ENCODE measurements at places on chromosomes 4 and X.

- no peak for DNase-seq
Observed at GRCh38 chr4:183765251-183765911, 106.3 kb downstream of the TRAPPC11 start.

DNA sequence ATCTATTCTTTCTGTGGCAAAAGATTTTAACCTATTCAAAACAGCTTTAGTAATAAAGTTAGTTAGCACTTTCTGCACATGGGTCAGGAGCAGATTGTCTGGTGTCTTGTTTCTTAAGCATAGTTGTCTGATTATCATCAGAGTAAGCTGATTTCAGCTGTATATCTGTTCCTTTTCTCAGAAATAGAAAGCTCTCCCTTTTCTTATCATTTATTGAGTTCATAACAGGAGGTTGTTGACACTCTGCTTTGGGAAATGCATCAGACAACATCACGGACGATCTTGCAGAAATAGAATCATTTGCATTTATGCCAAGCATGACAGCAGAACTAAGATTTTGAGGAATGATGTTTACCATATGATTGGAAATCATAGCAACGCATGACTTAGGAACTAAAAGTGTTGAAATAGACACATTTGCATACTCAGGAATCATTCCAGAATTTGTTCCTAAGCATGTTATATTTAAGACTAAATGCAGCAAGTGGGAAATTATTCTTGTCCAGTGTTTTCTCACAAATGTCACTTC is 66.7 kb downstream of the RBMX2 start:
- no peak for DNase-seq

DNA sequence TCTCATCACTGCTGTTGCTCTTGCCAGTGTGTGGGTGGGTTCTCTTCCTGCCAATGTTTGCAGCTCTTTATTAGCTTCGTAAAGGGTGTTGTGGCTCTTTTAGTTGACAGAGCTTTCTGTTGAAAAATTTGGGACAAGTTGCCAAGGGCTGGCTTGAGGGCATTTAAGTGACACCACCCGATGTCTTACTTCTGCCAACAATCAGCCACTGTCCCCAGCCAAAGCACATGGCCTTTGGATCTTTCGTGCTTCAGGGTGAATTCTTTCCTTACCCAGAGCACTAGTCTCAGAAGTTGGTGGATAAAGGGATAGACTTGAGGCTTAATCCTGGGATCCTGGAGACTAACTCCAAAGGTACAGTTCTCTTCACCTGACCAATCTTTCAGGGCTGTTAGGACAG is 113.6 kb downstream of the SOX3 start:
- no peak for DNase-seq

- DNase-seq = no peak
Observed at GRCh38 chr4:45897946-45898585, 225.8 kb downstream of the GABRG1 start.

- no peak for DNase-seq
Observed at GRCh38 chr4:105116616-105117319, 29.9 kb upstream of the TET2 start.

DNA sequence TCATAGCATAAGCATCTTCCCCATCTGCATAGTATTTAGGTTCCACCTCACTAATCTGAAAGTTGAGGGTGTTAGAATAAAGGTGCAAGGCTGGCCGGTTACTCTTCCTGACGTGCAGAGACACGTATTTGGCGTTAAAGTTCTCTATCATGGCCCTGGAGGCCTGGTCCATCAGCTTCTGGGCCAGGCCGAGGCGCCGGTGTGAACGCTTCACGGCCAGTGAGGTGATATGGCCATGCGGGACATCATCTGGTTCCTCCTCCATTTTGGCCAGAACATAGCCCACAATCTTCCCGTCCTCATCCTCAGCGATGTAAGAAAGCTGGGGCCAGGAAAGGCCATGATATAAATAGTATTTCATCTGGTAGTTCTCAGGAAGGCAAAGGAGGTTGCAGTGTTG is 425 bp downstream of the NAA11 start:
- no peak for DNase-seq

DNA sequence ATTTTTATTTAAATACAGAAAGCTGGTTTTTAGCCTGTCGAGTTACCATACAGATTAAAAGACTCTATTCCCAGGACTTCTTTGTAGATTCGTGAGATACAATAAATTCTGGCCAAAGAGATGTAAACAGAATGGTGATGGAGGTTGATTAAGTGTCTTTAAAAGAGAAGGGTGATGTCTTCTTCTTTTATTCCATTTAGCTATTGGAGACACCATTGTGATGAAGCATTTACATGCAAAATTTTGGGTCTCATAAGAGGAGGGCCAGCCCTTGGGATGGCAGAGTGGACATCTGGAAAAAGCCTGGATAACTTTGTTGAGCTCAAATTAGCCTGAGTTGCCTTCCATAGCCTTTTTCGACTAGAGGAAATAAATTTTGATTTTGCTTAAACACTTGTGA is 21.6 kb upstream of the PCDH10 start:
- DNase-seq = no peak

DNA sequence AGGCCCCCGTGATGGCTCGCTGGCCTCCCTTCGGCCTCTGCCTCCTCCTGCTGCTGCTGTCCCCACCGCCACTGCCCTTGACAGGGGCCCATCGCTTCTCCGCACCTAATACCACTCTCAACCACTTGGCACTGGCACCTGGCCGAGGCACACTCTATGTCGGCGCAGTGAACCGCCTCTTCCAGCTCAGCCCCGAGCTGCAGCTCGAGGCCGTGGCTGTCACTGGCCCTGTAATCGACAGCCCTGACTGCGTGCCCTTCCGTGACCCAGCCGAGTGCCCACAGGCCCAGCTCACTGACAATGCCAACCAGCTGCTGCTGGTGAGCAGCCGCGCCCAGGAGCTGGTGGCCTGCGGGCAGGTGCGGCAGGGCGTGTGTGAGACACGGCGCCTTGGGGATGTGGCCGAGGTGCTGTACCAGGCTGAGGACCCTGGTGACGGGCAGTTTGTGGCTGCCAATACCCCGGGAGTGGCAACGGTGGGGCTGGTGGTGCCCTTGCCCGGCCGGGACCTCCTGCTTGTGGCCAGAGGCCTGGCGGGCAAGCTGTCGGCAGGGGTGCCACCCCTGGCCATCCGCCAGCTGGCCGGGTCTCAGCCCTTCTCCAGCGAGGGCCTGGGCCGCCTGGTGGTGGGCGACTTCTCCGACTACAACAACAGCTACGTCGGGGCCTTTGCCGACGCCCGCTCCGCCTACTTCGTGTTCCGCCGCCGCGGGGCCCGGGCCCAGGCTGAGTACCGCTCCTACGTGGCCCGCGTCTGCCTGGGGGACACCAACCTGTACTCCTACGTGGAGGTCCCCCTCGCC is 3.0 kb downstream of the PLXNB3 start:
- DNase-seq = no peak

DNA sequence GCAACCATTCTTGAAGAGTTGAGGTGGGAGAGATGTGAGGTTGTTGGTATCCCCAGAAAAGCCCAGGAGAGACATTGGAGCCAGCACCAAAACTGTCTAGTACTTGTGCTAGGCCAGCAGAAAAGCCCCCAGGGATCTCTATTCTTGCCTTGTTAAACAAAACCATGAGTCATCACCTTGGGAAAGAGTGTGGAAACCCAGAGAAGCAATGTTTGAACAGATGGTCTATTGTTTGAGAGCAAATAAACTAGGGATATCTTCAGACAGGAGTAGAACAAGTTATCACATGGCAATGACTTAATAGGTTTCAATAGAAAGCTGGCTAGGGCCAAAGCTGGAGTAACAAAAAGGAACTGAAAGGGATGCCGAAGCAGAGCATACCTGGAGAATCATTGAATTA is 195.7 kb upstream of the CASK start:
- DNase-seq = no peak

DNA sequence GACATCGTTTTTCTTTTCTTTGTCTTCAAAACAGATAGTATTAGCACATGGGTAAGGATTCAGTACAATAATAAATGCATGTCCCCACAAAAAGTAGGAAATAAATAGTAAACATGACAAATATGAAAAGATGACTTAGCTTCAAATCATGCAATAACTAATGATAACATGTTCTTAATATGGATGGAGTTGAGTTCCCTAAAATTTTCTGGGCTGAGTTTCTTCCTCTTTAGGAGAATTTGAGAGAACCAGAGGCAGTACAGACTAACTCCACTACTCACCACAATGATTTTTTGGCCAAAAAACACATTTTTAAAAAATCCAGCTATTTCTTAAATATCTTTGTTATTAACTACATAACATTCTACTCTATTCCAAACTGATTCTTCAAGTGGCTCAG is 432.3 kb upstream of the HS3ST1 start:
- no peak for DNase-seq

DNA sequence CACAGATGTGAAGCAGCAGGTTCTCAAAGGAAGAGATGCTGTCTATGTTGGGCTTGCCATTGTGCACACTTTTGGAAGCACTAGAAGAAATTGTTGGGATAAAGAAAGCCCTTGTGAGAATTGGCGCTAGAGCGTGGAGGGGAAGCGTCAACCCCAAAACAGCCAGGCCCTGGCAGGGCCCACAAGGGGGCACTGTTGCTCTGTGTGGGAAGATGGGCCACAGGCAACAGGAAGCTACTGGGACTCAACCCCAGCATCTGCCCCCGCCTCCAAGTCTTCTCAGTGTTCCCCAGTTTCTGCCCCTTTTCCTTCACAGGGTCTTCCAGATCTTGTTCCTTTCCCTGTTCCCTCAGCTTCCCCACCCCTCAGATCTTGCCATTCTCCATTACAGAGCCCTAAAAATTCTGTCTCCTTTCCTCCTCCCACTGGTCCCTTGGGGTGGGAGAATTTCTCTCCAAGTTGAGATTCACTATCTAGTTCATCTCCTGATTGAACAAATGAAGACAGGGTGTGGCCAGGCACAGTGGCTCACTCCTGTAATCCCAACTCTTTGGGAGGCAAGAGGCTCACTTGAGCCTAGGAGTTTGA is 85.5 kb downstream of the STARD8 start:
- DNase-seq = peak; percentile 13

GRCh38 chr4:85486425-85487086 is 11.6 kb downstream of the ARHGAP24 start:
- DNase-seq = no peak

Measured in T-cell (primary cell).